SK-N-SH (cell line): ENCODE measurements at places on chromosomes 1 and 21. TPM values are rescaled to one million over a fixed set of nuclear protein-coding genes. Genes with fewer than 3 reads are reported as not detected.

- peak overlapping the region; percentile 83 for H3K4me3 ChIP-seq
- peaks cover 13% of the 10 kb centered on the region for H3K4me1 ChIP-seq
- peak overlapping the region; percentile 99 for H3K27ac ChIP-seq
- H3K36me3 ChIP-seq, result peaks cover 18% of the 10 kb centered on the region
- DNase-seq, result peak; percentile 24
These were observed 648 bp downstream of the ATP5PF start for GRCh38 chr21:25733859-25734653.

DNA sequence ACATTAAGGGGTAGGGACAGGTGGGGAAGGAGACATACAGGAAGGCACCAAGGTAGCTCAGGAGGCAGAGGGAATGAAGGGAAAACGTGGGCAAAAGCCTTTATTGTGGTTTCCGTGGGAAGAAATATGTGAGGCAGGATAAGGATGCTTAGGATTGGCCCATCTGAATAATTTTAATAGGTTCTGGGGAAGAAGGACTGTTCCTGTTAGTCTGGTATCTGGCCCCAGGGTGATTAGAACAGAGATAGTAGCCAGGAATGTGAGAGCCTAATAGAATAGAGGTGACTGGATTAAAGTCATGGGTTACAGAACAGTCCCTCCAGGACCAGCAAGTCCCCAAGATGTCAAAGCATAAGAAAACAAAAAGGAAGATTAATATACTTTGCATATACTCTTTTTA is 545.2 kb upstream of the CAMK1G start:
- H3K27me3 ChIP-seq, result no peaks in the 10 kb centered on the region
- no peak for DNase-seq
- H3K4me3 ChIP-seq, result no peak overlapping the region
- peaks cover 6% of the 10 kb centered on the region for H3K4me1 ChIP-seq
- H3K36me3 ChIP-seq, result no peaks in the 10 kb centered on the region

- H3K4me1 ChIP-seq, result no peaks in the 10 kb centered on the region
- peaks cover 4% of the 10 kb centered on the region; the same call in 1 of the 2 replicates for H3K36me3 ChIP-seq
- H3K27me3 ChIP-seq, result no peaks in the 10 kb centered on the region
These were observed 2.3 kb upstream of the AUNIP start for GRCh38 chr1:25861316-25862286.

- H3K27ac ChIP-seq, result no peak overlapping the region
- H3K4me3 ChIP-seq, result no peak overlapping the region
- no peaks in the 10 kb centered on the region for H3K27me3 ChIP-seq
- H3K36me3 ChIP-seq, result no peaks in the 10 kb centered on the region
- no peaks in the 10 kb centered on the region for H3K4me1 ChIP-seq
These were observed 1.3 kb downstream of the BRINP3 start for GRCh38 chr1:190476321-190476720.

- DNase-seq, result no peak
- H3K4me1 ChIP-seq, result peaks cover 7% of the 10 kb centered on the region; the same call in 1 of the 2 replicates
- no peak overlapping the region for H3K27ac ChIP-seq
These were observed 57.8 kb downstream of the ZMYM4 start for GRCh38 chr1:35326246-35326866.

Gene OR2AK2
- polyA plus RNA-seq, result 0.06 TPM in 1 of 2 replicates, not detected in the other

Gene VCAM1
- polyA plus RNA-seq, result 5.0 and 7.2 TPM in 2 replicates

Gene CCDC17
- 0.31 and 0.41 TPM in 2 replicates for polyA plus RNA-seq
